Dorsolateral prefrontal cortex (tissue), 122 donors: ENCODE measurements at places on chromosomes 7 and 10.

DNA sequence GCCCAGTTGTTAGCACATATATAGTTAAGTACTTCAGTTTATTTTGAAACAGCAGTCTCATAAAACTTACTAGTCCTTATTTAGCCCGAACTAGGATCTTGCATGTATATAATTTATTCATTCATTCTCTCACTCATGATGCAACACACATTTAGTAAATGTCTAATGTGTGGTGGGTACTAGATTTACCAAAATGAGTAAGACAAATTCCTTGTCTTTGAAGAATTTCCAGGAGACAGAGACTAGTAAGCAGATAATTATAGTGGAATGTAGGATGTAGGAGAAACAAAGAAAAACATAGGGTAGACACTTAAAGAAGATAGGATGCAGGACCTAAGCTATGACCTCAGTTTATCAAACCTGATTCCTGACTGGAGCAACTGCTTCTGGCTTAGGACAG, 120.2 kb upstream of the AMPH start:
- DNase-seq: no peak

DNA sequence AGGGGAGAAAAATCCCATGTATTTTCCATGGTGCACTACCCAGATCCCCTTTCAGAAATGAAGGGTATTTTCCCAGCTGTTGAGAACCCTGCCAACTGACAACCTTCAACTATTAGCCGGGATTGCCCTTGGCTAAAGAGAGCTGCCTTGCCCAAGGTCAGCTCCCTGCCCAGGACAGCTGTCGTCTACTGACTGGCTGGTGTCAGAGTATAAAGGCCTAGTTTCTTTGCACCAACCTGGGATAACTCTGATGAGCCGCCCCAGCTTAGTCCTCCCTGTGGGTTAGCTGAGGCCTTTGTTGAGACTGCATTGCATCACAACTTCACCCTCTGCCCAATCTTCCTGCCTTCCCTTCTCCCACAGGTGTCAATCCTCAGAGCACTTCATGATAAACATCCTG, 147.2 kb upstream of the RHEB start:
- DNase-seq: no peak

- DNase-seq: no peak
Measured at GRCh38 chr10:43926371-43926770, 277.7 kb upstream of the ZNF32 start.

GRCh38 chr10:86252556-86252955, 114.0 kb downstream of the GRID1 start:
- DNase-seq: no peak

DNA sequence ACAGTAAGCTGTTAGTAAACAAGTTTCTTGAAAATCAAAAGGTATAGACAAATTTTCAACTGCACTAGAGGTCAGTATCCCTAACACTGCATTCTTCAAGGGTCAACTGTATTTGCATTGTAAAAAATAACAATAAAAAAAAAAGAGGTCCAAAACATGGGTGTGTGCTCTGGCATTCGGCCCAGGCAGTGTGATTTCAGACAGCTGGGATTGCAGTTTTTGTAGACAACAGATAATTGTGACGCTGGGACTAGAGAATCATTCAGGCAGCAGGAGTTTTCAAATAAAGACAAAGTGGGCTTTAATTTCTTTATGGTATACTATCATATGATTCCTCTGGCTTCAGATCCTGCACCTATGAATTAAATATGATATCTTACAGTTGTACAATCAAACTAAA, 543.2 kb upstream of the SEMA3D start:
- no peak for DNase-seq

- DNase-seq: no peak
Measured at GRCh38 chr10:71771821-71772617, 1.3 kb downstream of the VSIR start.

GRCh38 chr10:94397549-94398370, 4.6 kb upstream of the TBC1D12 start:
- DNase-seq: no peak

GRCh38 chr10:11015446-11015934, 2.2 kb upstream of the CELF2 start:
- no peak for DNase-seq

- DNase-seq: no peak
Measured at GRCh38 chr7:134562136-134562535, 13.2 kb downstream of the AKR1B15 start.

GRCh38 chr7:123811056-123811455, 33.9 kb upstream of the HYAL4 start:
- no peak for DNase-seq

DNA sequence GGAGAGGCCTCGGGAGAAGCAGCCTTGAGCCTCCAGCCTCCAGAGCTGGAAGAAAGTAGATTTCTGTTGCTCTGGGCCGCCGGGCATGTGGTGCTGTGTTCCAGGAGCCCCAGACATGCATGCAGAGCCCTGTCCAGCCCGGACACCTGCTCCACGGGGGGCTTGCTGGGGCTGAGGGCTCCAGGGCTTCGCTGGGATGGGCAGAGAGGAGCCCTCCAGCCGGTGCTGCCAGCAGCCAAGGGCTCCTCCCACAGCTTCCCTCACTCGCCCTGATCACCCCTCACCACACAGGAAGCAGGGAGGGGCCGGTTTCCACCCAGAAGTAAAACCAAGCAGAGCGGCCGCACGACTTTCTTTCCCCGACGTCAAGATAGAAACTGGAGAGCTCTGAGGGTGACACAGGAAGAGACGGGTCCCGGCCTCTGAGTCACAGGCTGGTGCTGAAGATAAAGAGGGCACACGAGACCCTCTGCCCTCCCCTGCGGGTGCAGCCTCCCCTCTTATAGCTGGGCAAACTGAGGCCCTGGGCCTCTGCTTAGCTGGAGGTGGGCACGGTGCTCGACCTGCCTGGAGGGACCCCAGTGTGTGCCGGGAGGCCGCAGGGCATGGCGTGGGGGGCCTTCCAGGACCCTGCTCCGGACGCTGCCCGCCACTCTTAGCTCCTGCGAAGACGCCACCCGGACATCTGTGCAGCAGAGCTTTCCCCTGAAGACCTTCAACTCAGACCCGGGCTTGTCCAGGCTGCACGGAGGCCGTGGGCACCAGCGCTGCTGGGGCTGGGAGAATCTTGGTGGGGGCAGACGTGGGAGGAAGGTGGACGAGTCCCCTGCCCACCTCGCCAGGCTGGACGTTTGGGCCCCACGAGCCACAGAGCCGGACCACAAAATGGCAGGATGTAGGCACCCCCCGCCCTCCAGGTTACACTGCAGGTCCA, 31.1 kb downstream of the ADAP1 start:
- DNase-seq: peak; percentile 27

DNA sequence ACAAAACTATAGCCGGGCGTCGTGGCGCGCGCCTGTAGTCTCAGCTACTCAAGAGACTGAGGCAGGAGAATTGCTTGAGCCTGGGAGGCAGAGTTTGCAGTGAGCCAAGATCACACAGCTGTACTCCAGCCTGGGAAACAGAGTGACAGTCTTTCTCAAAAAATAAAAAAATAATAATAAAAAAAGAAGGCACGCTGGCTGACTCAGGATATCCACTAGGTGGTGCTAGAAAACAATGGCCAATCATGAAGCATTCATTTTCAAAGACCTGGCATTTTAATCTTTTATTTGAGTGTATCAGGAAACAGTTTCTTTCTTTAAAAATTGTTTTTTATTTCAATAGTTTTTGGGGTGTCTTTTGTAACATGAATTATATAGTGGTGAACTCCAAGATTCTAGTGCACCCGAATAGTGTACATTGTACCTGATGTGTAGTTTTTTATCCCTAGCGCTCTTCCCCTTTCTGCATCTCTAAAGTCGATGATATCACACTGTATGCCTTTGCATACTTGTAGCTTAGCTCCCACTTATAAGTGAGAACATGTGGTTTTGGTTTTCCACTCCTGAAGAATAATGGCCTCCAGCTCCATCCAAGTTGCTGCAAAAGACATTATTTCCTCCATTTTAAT, 88.6 kb downstream of the LYZL1 start:
- no peak for DNase-seq

GRCh38 chr7:112573302-112574039, 92.7 kb downstream of the LSMEM1 start:
- no peak for DNase-seq

DNA sequence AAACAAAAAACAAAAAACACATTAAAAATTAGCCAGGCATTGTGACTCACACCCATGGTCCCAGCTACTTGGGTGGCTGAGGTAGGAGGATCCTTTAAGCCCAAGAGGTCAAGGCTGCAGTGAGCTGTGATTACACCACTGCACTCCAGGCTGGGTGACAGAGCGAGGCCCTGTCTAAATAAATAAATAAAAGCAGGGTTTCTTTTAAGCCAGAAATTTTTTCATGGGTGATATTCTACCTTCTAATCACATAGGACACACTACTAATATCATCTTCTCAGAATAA, 14.2 kb upstream of the SVIL start:
- no peak for DNase-seq

- DNase-seq: no peak
Measured at GRCh38 chr7:98647326-98647725, 30.2 kb downstream of the NPTX2 start.

DNA sequence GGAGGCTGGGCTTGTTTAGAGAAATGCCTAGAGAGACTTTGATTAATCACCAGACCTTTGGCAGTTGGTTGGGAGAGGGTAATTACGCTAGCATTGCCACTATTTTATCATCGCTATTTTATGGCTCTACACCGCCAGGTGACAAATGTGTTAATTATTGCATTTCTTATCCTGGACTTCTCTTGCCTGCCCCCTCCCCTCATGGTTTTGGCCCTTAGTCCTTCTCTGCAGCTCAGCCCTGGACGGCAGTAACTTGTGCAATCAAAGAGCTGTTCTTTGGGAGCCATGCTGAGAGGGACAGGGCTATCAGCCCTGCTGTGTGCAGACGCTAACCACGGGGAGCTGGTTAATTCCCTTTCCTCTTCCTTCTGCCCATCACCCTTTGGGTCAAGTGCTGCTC, 585.0 kb downstream of the AUTS2 start:
- no peak for DNase-seq

- no peak for DNase-seq
Measured at GRCh38 chr7:126210707-126211106, 1042.0 kb downstream of the GRM8 start.

DNA sequence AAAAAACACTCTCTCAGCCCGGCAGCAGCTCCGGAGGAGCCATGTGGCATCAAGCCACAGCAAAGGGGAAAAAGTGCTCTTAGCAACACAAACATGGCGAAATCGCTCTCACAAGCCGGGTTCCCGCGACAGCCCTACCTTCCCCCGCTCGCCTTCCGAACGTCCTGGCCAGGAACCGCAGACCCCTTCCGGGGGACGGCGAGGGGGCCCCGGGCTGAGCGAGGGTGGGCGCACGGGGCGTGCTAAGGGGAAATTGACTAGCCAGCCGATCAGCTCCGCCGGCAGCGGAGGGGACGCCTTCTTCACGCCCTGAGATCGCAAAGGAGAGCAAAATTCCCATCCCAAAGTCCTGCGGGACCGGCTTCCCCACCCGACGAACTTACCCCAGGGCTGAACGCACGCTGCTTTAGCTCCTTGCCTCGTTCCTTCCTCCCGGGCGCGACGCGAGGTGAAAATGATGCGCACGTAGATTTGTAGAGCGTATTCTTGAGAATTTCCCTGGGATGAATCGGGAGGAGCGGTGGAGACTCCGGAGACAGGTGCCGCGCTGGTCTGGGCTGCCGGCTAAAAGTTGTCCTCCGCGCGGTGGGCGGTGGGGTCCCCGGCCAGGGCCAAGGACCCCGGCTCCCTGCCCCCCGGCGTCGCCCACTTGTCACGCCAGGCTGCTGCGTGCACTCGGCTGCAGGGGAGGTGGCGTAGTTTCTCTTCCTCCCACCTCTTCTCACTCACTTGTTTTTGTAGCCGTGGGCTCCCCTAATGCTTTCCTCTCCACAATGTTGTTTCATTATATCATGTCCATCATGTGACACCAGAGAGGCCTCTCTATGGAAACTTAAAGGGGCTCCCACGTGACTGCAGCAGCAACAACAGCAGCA, 220.1 kb upstream of the MKLN1 start:
- peak; percentile 87 for DNase-seq

DNA sequence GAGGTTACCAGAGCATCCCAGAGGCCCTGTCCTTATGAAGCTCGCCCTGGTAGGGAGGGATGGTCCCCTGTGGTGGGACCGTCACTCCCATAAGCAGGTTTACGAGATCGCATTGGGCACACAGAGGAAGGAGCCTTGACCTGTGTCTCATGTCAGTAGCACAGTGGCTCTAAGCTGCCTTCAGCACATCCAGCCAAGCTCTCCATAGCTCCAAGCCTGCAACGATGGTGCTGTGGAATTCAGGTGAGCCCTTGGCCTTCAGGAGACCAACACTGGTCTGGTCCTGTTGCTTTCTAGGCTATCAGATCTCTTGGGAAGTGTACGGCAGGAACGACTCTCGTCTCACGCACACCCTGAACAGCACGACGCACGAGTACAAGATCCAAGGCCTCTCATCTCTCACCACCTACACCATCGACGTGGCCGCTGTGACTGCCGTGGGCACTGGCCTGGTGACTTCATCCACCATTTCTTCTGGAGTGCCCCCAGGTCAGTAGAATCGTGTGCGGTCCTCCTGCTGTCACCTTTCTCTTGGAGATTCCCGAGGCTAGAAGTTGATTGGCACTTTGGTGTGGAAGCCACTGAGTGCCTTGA, 605.3 kb upstream of the FOXK1 start:
- no peak for DNase-seq

GRCh38 chr7:135929249-135929648, 47.9 kb downstream of the MTPN start:
- DNase-seq: no peak

DNA sequence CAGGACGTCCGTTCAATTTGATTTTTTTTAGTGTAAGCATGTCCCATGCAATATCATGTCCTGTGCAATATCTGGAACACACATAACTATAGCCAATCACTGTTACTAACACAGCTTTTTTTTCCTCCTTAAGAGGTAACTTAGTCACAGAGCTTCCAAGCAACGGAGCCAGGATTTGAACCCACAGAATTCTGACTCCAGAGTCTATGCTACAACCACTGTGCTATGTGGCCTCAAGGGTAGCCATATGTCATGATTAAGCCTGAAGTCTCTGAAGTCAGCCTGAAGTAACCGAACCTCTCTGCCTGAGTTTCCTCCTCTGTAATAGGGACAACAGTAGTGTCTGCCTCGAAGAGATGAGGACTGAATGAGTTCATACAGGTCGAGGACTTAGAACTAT, 42.2 kb upstream of the TCF7L2 start:
- no peak for DNase-seq

DNA sequence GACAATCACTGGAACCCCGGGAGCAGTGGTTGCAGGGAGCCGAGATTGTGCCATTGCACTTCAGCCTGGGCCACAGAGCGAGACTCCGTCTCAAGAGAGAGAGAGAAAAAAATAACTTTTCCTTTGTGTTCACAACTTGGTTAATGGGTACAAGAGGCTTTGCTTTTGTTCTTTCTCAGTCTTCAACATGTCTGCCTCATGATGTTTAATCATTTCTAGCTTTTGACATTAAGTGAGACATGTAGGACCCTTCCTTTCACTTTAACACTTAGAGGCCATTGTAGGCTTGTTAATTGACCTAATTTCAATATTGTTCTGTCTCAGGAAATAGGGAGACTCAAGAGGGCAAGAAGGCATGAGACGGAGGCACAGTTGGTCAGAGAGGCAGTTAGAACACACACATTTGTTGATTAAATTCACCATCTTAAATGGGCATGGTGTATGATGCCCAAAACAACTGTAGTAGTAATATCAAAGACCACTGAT, 9.3 kb upstream of the CRCP start:
- DNase-seq: no peak
